ENCODE measurements at places on chromosomes 16 and 17. TPM values are rescaled to one million over a fixed set of nuclear protein-coding genes. Genes with fewer than 3 reads are reported as not detected.

Gene ALDOC
- total RNA-seq = 295 TPM

DNA sequence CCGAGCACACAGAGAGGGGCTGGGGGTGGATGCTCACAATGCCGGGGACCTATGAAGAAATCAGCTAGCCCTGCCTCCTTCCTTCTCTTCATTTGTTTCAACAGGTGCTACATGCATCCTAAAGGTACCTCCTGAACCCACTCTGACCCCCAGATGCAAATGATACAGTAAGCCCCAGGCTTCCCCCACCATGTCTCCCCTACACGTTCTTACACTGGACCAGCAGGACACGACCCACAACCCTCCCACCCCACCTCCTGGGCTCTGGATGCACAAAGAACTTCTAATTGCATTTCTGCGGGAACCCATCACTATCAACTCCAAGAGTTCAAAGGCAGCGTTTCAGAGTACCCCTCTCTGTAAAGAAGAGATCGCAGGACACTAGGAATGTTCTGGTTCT is 2.1 kb downstream of the XYLT1 start:
- no peak overlapping the region for H3K27ac ChIP-seq
- H3K36me3 ChIP-seq = no peaks in the 10 kb centered on the region
- no peak for DNase-seq
- peaks cover 3% of the 10 kb centered on the region for H3K4me1 ChIP-seq
- peak overlapping the region; percentile 61 for H3K4me3 ChIP-seq
- peaks cover 44% of the 10 kb centered on the region for H3K27me3 ChIP-seq

GRCh38 chr17:33125552-33125950 is 133.9 kb downstream of the SPACA3 start:
- DNase-seq = no peak
- H3K4me1 ChIP-seq = no peaks in the 10 kb centered on the region
- no peak overlapping the region for H3K4me3 ChIP-seq
- no peak overlapping the region for H3K27ac ChIP-seq
- no peaks in the 10 kb centered on the region for H3K36me3 ChIP-seq

DNA sequence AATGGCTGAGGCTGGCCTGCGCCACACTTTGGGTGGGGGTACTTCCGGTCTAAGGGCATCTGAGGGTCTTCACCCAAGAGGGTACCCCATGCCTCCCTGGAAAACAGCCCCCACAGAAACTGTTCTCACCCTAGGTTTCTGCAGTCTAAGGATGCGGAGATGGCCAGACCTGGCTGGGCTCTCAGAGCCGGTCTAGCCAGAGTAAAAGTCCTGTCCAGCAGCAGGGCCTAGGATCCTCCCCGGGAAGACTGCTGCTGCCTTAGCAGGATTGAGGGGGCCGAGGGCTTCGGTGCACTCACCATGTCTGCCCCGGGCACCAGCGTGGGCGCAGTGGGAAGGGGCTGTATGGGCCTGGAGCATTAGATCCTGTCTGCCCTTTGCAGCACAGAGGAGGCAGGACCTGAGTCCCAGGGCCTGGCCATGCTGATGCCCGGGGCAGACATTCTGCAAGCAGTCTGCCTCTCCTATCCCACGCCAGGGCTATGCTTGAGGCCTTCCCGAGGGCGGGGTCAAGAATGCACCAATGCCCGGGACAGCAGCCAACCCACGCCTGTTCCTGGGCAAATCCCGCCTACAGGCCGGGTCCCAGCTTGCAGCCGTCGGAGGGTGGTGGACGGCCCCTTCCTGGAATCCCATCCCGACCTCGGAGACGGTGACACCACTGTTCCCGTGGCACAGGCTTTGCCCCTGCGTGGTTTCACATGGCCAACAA is 54.7 kb downstream of the CBFA2T3 start:
- H3K4me3 ChIP-seq = peak overlapping the region; percentile 48
- H3K27me3 ChIP-seq = no peaks in the 10 kb centered on the region
- DNase-seq = peak; percentile 92
- peaks cover 63% of the 10 kb centered on the region for H3K4me1 ChIP-seq

DNA sequence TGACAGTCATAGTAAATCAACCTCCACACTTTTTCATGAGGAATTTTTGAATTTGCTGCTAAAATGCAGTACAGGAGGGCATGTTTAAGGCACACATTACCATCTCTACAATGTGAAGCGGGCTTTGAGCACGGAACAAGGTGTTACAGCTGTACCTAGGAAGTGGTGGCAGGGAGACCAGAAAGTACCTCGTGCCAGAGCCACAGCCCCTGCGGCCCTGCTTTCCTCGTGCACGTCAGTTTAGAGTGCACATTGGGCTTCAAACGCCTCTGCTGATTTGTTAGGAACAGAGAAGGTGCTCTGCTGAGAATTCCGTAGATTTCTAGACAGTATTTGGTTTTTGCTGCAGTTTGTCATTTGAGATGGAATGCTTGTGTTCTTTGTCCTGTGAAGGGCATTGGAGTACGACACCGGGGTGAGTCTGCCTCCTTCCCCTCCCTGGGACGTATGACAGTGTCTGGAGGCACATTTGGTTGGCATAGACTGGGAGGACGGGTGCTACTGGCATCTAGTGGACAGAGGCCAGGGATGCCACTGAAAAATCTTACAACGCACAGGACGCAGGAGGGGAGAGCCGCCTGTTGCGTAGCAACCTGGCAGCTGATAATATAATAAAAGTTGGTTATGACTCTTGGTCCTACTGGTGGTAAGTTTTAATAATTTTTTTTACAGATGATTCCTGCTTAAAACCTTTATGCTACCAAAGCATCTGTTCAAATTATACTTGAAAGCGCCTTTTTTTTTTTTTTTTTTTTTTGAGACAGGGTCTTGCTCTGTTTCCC is 9.1 kb downstream of the FOXK2 start:
- H3K27ac ChIP-seq = peak overlapping the region; percentile 69
- H3K4me1 ChIP-seq = peaks cover 83% of the 10 kb centered on the region
- no peaks in the 10 kb centered on the region for H3K36me3 ChIP-seq
- no peaks in the 10 kb centered on the region for H3K27me3 ChIP-seq
- DNase-seq = peak; percentile 40

Gene OR2C1
- 0.22 TPM for total RNA-seq

GRCh38 chr16:85449191-85449884 is 163.8 kb upstream of the GSE1 start:
- no peaks in the 10 kb centered on the region for H3K36me3 ChIP-seq
- no peak overlapping the region for H3K4me3 ChIP-seq
- H3K27ac ChIP-seq = no peak overlapping the region
- H3K4me1 ChIP-seq = peaks cover 12% of the 10 kb centered on the region
- H3K27me3 ChIP-seq = no peaks in the 10 kb centered on the region

GRCh38 chr17:29042679-29043538 is at the start of gene PIPOX:
TSS of gene PIPOX (plus strand) at chr17:29043141. CDS start at chr17:29043226, 85 bp downstream.
- no peak within 1 kb of the TSS for H3K4me3 ChIP-seq
- H3K27me3 ChIP-seq = peaks cover 4% of the 10 kb centered on the region
- H3K27ac ChIP-seq = peak within 1 kb of the TSS; percentile 28
- no peaks in the 10 kb centered on the region for H3K4me1 ChIP-seq
- DNase-seq = peak; percentile 20
- no peaks in the 10 kb centered on the region for H3K36me3 ChIP-seq

DNA sequence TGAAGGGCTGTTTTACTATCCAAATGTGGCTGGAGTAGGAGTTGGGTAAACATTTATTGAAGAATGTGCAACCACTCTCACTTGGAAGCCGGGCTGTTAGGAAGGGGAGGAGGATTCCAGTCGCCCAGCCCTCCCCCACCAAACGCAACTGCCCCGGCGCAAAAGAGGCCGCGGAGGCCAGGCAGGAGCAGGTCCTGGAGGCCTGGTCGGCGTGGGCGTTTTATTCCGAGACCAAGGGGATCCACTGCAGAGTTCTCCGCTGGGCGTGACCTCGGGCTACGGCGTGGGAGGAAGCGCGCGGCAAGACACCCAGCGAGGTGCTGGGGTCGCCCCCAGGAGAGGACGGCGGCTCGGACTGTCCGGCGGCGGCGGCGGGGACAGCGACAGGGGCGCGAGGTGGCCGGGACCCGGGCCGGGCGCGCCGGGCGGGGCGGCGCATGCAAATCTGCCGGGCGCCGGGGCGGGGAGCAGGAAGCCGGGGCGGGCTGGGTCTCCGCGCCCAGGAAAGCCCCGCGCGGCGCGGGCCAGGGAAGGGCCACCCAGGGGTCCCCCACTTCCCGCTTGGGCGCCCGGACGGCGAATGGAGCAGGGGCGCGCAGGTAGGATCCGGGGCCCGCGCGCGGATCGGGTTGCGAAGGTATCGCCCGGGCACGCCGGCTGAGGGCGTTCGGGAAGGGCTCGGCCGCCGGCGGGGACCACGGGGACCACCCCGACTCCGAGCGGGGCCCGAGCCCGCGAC is at the start of gene IL4R:
Gene IL4R (plus strand): TSS at position 553 of the 739 bp plus-strand sequence. CDS start 26,230 bp downstream, outside the sequence.
- H3K4me1 ChIP-seq = peaks cover 30% of the 10 kb centered on the region
- peaks cover 12% of the 10 kb centered on the region for H3K27me3 ChIP-seq
- H3K4me3 ChIP-seq = peak within 1 kb of the TSS; percentile 72
- peak; percentile 76 for DNase-seq
- peak within 1 kb of the TSS; percentile 97 for H3K27ac ChIP-seq
- no peaks in the 10 kb centered on the region for H3K36me3 ChIP-seq

Gene SARM1
- 7.0 TPM for total RNA-seq

- H3K27me3 ChIP-seq = no peaks in the 10 kb centered on the region
- peak overlapping the region; percentile 8 for H3K4me3 ChIP-seq
- peak overlapping the region; percentile 74 for H3K27ac ChIP-seq
- H3K4me1 ChIP-seq = peaks cover 34% of the 10 kb centered on the region
Observed at GRCh38 chr16:72013389-72013788, 4.8 kb downstream of the DHODH start.

DNA sequence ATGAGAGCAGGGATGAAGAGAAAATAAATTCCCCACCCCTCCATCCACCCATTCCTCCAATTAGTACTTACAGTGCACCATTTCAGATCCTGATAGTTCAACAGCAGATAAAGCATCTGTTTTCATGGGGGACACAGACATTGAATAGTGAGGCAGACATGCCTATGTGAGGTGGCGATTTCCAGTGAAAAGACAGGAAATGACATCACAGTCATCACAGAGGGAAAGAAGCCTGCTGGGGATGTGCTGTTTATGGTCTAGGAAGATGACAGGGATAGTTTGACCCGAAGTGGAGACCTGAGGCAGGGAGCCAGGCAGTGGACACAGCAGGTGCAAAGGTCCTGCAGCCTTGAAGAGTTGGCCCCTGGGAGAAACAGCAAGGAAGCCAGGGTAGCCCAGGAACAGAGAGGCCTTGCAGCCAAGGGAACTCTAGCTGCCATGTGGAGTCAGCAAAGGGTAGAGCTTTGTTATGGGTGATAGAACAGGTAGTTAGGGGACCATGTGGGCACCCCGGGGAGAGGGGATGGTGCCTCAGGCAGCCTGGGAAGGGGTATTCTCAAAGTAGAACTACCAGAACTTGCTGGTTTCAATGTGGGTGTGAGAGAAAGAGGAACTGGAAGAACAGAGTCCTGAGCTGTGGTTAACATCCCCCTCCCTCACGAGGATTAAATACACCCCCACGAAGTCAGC is 256.6 kb downstream of the CPPED1 start:
- H3K4me3 ChIP-seq = no peak overlapping the region
- no peaks in the 10 kb centered on the region for H3K27me3 ChIP-seq
- no peaks in the 10 kb centered on the region for H3K36me3 ChIP-seq
- no peak for DNase-seq
